ENCODE measurements at places on chromosomes 7 and 10. TPM values are rescaled to one million over a fixed set of nuclear protein-coding genes. Genes with fewer than 3 reads are reported as not detected.

DNA sequence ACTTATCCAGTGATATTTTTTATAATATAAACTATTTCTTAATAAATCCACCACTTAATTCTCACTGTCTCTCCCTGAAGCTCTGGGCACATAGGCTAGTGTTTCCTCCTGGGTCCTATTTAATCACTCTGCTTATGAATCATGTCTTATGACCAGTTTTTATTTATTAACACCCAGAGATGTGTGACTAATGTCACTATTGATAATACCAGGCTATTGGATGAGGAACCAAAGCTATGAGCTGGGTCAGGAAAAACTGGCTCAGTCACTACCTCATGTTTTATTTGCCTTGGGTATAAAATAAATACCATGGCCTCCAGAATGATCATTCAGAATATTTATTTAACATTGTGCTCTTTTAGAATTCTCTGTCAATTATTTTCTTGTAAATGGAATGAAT, 5.2 kb downstream of the SEMA3E start:
- no peak for DNase-seq

DNA sequence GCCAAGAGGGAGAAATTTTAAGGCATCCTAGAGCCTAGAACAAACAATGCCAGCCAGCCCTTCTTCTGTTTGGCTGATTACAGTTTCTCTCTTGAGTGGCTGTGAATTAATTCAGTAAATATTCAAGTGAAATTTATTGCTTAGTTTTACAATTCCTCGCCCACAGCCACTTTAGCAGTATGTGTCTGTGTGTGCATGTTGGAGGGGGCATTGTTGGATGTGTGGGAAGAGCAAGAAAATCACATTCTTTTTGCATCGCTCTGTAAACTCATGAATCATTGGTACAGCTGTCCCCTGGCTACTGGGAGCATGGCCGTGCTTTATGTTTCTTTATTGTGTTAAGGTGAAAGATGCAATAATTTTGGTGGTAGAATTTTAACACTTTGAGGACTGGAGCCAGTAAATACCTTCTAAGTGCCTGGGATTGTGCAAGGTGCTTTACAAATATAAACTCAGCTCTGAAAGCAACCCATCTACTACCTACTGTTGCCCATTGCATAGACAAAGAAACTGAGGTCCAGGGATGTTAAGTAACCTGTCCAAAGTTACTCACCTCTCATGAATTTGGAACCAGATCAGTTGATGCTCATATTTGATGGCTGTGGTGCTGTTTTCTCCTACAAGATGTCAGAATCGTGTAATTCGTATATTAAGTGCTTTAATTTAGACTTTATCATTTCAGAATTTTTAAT, 89.9 kb upstream of the BTBD16 start:
- DNase-seq: no peak

GRCh38 chr7:41809116-41809515, 106.2 kb upstream of the INHBA start:
- no peak for DNase-seq

Gene ADAM12
- total RNA-seq: 0.08 TPM

Gene FKBP6
- total RNA-seq: not detected

Gene MYL10
- total RNA-seq: not detected

Gene ELOVL3
- total RNA-seq: not detected
